ENCODE measurements at places on chromosomes 2 and 18.

DNA sequence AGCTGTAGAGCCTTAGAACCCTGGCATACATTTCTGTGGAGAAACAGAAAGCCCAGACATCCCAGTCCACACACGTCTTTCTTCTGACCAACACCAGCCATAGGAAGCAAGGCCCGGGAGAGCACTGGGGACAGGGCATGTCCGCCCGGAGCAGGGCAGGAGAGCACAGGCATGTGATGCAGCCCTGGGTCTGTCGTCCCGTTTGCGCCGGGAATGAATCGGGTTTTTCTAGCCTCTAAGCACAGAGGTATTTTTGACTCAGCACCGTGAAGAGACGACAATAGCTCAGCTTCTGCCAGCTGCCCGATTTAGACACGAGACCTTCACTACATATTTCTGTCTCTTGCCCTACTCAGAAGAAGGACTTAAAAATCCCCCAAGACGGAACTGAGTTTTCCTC lies 7.3 kb upstream of the AMMECR1L start:
- DNase-seq: no peak

DNA sequence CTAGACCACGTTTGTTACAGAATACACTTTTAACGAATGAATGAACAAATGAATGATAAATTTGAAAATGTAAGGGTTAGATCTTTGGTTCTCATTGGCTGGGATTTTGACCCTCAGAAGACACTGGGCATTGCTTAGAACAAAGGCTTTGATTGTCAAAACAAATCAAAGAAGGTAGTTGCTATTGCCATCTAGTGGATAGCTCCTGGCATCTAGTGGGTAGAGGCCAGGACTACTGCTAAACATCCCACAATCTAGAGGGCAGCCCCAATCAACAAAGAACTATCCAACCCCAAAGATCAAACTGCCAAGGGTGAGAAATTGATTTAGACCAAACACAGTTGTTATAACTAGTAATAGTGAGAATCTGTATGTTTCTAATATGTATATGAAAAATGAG lies 552.3 kb downstream of the KCNJ3 start:
- no peak for DNase-seq

- no peak for DNase-seq
Observed at GRCh38 chr2:232779934-232780333, 3.6 kb upstream of the KCNJ13 start.

- no peak for DNase-seq
Observed at GRCh38 chr18:50558157-50558556, 1.7 kb upstream of the MAPK4 start.

- DNase-seq: peak; percentile 20
Observed at GRCh38 chr2:166458674-166459073, 35.4 kb downstream of the SCN7A start.

DNA sequence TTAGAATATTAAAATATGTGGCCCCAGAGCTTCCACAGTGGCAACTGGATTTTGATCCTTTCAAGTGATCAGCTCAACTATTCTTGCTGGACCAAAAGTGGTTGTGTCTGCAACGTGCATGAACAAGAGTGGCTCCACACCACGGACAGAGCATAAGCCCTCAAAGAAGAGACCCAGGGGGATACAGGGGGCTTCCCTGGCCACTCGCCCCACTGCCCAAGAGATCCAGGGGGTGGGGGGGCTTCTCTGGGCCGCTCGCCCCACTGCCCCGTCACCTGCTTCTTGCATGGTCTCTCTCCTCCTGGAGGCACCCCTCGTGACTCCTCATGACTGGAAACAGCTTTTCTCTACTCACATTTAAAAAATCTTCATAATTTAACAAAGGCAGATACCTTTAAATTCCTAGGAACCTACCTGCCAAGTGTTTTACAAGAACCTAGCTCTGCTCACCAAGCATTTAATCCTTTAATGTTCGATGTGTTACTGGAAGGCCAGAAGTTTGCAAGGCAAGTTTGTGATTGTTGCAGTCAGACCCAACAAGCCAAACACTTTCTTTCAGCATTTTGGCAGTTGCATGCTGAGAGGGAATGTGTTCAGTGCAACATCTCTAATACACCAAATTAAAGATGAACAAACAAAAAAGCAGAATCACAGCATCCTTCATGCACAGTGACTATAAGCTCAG lies 174.3 kb downstream of the BCL2 start:
- no peak for DNase-seq

DNA sequence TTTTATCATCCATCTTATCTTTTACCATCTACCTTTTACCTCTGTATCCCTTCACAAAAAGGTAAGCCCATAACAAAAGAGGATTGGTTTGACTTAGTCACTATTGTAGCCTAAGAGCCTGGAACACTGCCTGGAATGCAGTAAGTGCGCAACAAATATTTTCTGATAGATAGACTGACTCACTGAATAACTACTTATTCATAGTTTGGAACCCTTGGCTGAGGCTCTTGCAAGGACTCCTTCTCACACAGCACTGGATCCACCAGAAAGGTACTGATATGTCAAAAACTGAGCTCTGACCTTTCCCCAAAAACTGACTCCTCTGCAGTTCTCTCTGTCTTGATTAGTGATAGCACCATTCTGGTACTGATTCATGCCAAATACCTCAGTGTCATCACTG lies 426.7 kb downstream of the SETBP1 start:
- peak; percentile 8 for DNase-seq

- DNase-seq: no peak
Observed at GRCh38 chr2:33023728-33024500, 77.2 kb downstream of the LTBP1 start.

- no peak for DNase-seq
Observed at GRCh38 chr2:241842620-241843211, 16.0 kb downstream of the PDCD1 start.

DNA sequence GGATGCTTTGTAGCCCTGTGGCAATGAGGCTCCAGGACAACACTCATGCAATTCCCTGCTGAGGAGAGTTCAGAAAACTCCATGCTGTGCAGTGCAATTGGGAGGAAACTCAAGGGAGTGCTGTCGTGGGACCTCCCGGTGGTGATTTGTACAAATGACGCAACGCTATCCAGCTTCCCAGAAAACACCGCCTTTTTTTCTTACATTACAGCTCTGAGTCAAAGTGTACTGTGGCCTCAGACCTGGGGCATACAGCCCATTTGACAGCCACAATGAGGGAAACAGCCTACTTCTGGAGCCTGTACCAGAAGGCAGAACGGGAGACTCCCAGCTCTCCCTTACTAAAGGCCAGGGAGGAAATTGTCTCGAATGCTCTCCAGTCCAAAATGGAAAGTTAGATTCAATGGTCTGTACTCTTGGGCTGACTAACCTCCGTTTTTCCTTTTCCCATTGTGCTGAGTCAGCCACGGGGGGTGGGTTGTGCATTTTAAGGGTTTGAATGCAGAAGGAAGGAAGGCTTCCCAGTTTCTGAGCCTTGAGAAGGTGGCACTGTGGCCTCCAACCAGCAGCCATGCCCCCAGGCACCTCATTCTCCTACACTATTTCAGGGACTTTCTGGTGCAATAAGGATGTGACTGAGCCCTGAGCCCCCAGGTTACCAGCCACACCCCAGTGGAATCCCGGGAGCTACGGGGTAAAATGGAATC lies 16.4 kb upstream of the CYP1B1 start:
- peak; percentile 34 for DNase-seq

- peak; percentile 14 for DNase-seq
Observed at GRCh38 chr2:26469092-26469710, 8.7 kb downstream of the OTOF start.

- no peak for DNase-seq
Observed at GRCh38 chr2:12325806-12326205, 390.9 kb upstream of the TRIB2 start.

DNA sequence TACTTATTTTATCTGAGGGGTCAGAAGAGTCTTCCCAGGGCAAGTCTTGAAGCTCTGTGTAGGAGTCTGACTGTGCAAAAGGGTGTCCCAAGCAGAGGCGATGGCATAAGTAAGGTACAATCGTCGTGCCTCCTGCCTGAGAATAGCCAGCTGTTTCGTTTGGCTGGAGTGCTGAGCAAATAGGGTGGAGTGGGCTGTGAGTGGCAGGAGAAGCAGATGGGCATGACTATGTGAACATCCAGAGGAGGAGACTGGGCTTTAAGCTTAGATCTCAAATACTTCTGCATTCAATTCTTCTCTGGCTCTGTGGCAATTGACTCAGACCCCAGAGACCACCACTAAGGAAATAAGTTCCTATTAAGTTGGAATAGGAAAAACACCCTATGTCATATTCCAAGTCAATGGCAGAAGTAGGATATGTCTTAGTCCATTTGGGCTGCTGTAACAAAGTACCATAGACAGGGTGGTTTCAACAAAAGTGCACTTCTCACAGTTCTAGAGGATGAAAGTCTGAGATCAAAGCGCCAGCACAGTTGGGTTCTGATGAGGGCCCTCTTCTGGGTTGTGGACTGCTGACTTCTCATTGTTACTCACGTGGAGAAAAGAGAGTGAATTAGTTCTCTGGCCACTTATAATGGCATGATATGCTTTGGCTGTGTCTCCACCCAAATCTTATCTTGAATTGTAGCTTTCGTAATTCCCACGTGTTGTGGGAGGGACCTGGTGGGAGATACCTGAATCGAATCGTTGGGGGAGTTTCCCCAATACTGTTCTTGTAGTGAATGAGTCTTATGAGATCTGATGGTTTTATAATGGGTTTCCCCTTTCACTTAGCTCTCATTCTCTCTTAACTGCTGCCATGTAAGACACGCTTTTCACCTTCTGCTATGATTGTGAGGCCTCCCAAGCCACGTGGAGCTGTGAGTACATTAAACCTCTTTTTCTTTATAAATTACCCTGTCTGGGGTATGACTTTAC lies 120.2 kb downstream of the LPIN1 start:
- no peak for DNase-seq

GRCh38 chr2:118979152-118979861 lies 37.3 kb downstream of the MARCO start:
- no peak for DNase-seq

DNA sequence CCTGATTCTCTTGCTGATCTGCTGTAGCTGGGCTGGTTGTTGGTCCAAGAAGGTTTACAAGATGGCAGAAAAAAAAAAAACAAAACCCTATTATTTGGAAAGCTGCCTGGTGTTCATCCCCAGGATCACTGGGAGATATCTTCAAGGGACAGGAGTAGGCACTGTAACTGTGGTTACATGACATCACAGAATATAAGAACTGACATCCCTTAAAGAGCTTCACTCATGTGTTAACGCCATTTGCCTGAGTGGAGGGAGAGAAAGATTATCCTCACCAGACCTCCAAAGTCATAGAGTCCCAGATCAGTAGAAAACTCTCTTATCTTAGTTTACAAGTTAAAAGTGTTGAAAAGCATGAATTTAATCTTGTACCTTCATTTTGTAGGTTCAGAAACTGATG lies 95.3 kb upstream of the BZW1 start:
- DNase-seq: no peak

GRCh38 chr2:198411936-198412335 lies 607.5 kb downstream of the PLCL1 start:
- no peak for DNase-seq

DNA sequence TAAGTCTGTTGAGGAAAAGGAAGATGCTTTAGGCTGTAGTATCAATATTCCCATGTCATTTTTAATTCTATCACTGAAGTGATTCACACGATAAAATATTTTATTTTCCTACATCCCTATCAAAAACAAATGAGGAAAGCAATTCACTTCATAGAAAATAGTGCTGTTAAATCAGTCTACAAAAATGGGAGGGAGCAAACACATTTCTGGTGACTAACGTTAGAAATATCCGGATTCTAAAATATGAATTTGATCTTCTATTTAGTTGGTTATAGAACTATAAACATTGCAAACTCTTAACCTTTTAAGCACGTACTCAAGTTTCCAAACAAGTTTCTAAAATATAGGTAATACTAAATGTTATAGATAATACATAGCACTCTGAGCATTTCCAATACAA lies 20.8 kb downstream of the ATF2 start:
- no peak for DNase-seq

DNA sequence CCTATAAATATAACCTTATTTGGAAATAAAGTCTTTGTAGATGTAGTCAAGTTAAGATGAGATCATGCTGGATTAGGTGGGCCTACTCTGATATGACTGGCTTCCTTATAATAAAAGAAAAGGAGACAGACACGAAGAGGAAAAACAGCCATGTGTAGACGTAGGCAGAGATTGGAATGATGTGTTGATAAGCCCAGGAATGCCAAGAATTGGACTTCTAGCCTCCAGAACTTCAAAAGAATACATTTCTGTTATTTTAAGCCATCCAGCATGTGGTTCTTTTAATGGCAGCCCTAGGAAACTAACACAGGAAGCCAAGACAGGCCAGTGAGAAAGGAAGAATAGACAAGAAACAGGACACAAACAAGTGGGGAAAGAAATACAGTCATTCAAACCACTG lies 68.6 kb downstream of the NYAP2 start:
- no peak for DNase-seq

- DNase-seq: no peak
Observed at GRCh38 chr2:120590841-120591240, 144.8 kb upstream of the GLI2 start.

DNA sequence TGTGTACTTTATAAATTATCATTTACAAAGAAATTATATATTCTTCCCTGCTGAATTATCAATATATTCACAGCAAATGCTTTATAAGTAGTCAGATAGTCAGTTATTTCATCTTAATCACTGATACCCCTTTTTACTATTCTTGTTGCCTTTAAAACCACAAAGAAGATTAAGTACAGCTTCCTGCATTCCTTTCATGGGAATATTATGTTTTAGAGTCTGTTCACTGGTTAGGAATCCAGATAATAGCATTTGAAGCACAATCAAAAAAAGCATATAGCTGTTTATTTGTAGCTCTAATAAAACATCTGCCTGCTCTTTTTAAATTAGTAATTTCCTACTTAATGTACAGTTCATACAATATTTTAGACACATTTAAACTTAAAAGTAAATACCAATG lies 508.9 kb downstream of the FBXO15 start:
- peak; percentile 20 for DNase-seq

- no peak for DNase-seq
Observed at GRCh38 chr2:58131191-58132011, 84.8 kb downstream of the VRK2 start.

DNA sequence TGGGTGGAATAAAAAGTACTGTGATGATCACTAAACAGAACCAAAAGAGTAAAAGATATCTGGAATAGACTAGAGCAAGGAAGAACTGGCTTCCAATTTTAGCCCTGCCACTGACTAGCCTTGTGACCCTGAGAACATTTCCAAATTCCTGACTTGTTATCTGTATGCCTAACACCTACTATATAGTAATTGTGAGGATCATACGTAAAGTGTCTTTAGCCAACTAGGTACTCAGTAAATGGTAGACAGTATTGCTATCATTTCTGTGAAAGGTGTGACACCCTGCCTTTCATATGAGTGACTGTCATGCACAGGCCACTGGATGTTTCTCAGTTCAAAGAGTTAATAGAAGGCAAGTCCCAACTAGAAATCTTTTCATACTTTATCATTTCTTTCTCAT lies 29.8 kb downstream of the CYTIP start:
- no peak for DNase-seq

Measured in HS-5 (cell line).